Ascending aorta (tissue), 2 donors: ENCODE measurements at places on chromosomes 5 and 9. TPM values are rescaled to one million over a fixed set of nuclear protein-coding genes. Genes with fewer than 3 reads are reported as not detected.

GRCh38 chr5:82405618-82406204 is 127.6 kb upstream of the RPS23 start:
- no peaks in the 10 kb centered on the region for H3K4me1 ChIP-seq
- H3K4me3 ChIP-seq: no peak overlapping the region
- no peaks in the 10 kb centered on the region for H3K27me3 ChIP-seq
- no peak for DNase-seq
- peak overlapping the region; percentile 78 for H3K27ac ChIP-seq
- H3K36me3 ChIP-seq: no peaks in the 10 kb centered on the region

DNA sequence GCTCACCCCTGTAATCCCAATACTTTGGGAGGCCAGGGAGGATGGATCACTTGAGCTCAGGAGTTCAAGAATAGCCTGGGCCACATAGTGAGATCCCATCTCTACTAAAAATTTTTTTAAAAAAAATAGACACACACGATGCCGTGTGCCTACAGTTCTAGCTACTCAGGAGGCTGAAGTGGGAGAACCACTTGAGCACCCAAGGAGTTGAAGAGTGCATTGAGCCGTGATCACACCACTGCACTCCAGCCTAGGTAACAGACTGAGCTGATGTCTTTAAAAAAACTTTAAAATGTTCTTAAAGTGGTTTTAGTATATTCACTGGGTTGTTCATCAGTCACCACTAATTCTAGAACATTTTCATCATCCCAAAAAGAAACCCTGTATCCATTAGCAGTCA is 51.9 kb upstream of the RNF38 start:
- no peaks in the 10 kb centered on the region for H3K4me1 ChIP-seq
- no peak overlapping the region for H3K4me3 ChIP-seq
- H3K27me3 ChIP-seq: no peaks in the 10 kb centered on the region
- H3K27ac ChIP-seq: no peak overlapping the region
- DNase-seq: no peak

GRCh38 chr9:32627394-32627954 is 8.0 kb downstream of the TAF1L start:
- no peak for DNase-seq
- no peaks in the 10 kb centered on the region for H3K27me3 ChIP-seq
- no peak overlapping the region for H3K27ac ChIP-seq
- no peaks in the 10 kb centered on the region for H3K36me3 ChIP-seq
- no peaks in the 10 kb centered on the region for H3K4me1 ChIP-seq
- H3K4me3 ChIP-seq: no peak overlapping the region

DNA sequence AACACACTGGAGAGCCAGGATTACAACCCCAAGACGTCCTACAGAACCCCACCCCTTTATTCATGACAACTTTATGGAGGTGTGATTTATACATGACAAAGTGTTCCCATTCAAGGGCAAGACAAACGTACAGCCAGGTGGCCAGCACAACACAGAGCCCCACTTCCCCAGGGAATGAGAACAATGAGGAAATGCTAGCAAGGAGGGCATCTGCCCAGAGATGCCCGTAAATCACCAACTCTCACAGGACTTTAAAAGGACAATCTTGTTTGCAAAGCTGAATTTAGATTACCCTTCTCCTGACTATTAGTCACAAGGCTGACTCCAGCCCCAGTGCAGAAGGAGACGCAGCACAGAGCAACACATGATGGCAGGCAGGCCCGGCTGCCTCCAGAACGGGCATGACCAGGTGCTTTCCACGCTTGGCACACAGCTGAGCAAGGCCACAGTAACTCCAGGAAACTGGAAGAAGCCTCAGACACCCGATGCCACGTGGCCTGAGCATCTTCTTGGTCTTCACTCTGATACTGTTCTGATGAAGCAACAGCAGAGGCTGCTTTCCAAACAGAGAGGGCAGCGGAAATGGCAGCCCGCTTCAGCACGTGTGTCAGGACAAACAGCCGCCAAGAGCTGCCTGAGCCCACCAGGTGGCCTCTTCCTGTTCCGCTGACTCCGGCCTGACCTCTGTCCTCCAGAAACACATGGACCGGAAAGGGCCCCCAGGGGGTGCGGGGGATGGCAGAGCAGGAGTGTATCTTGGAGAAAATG is 51.4 kb downstream of the ROR2 start:
- no peaks in the 10 kb centered on the region for H3K27me3 ChIP-seq
- H3K4me1 ChIP-seq: no peaks in the 10 kb centered on the region
- DNase-seq: no peak
- no peak overlapping the region for H3K27ac ChIP-seq
- H3K4me3 ChIP-seq: no peak overlapping the region

DNA sequence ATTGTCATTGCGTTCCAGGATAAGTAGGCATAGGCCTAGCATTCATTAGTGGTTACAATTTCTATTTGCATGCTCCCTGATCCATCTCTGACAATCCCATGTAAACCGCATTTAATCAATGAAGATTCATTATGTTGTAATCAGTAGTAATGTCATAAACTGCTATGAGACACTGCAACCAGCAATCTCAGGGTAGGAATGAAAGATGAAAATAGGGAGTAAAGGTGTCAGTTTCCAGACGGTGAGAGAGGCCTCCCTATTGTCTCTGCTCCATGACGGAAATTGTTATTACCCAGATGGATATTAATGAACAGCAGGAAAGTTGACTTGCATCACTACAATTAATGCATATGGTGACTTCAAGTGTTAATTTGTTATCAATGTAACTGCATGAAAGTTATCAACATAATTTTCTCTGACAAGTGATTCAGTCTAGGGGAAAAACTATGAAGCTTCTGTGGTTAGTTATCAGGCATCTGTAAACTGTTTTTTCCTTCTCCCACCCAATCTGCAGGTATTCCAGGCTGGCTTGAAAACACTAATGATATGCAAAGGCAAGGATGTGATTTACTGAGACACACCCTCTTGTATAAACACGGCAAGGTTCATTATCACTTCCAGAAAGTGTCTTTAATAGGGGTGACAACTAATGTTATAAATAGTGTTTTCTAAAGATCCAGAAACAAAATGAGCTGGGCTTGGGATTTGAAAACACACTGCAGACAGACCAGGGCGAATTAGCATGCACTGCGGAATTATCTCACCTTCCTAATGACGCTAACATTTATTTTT is 73.5 kb downstream of the ZNF622 start:
- no peaks in the 10 kb centered on the region for H3K36me3 ChIP-seq
- H3K4me3 ChIP-seq: no peak overlapping the region
- no peaks in the 10 kb centered on the region for H3K4me1 ChIP-seq
- no peak for DNase-seq
- no peaks in the 10 kb centered on the region for H3K27me3 ChIP-seq
- no peak overlapping the region for H3K27ac ChIP-seq

GRCh38 chr5:32740651-32741050 is 29.5 kb downstream of the NPR3 start:
- no peaks in the 10 kb centered on the region for H3K36me3 ChIP-seq
- H3K4me1 ChIP-seq: no peaks in the 10 kb centered on the region
- DNase-seq: no peak

GRCh38 chr9:93127395-93127911 is 6.6 kb downstream of the NINJ1 start:
- no peaks in the 10 kb centered on the region for H3K27me3 ChIP-seq
- peak overlapping the region; percentile 78 for H3K27ac ChIP-seq
- no peak overlapping the region for H3K4me3 ChIP-seq

- no peaks in the 10 kb centered on the region for H3K36me3 ChIP-seq
- H3K27ac ChIP-seq: no peak overlapping the region
- no peaks in the 10 kb centered on the region for H3K27me3 ChIP-seq
- no peak overlapping the region for H3K4me3 ChIP-seq
- no peak for DNase-seq
These were observed 212.0 kb upstream of the KIF2A start for GRCh38 chr5:62093976-62094375.

GRCh38 chr5:114113604-114114003 is 248.3 kb upstream of the KCNN2 start:
- no peak for DNase-seq
- no peak overlapping the region for H3K4me3 ChIP-seq

- H3K27me3 ChIP-seq: no peaks in the 10 kb centered on the region
- no peaks in the 10 kb centered on the region for H3K36me3 ChIP-seq
- peak overlapping the region; percentile 64 for H3K27ac ChIP-seq
- peaks cover 26% of the 10 kb centered on the region for H3K4me1 ChIP-seq
- no peak overlapping the region for H3K4me3 ChIP-seq
These were observed 125.0 kb downstream of the LHFPL2 start for GRCh38 chr5:78523314-78524193.

DNA sequence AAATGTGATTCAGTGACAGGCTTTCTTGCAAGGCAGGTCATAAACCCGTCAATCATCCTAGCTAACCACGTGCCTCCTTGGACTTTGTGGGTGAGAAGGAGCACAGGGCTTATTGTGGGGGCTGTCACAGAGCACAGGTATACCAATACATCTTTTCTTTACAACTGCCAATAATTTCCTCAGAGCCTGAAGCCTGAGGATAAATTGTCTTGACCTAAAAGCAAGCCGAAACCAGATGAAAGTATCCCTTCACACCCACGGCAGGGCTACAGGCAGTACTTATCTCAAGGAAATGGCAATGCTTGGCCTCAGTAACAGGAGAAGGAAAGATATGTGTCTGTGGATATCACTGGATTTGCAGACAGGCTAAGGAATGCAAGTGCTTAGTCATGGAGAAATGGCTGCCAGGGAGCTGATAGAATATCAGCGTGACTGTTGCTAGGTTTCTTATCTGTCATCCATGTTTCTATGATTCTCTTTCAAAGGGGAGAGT is 90.3 kb upstream of the ZNF366 start:
- H3K27me3 ChIP-seq: no peaks in the 10 kb centered on the region
- DNase-seq: no peak
- H3K27ac ChIP-seq: peak overlapping the region; percentile 43
- H3K4me1 ChIP-seq: no peaks in the 10 kb centered on the region
- no peak overlapping the region for H3K4me3 ChIP-seq

DNA sequence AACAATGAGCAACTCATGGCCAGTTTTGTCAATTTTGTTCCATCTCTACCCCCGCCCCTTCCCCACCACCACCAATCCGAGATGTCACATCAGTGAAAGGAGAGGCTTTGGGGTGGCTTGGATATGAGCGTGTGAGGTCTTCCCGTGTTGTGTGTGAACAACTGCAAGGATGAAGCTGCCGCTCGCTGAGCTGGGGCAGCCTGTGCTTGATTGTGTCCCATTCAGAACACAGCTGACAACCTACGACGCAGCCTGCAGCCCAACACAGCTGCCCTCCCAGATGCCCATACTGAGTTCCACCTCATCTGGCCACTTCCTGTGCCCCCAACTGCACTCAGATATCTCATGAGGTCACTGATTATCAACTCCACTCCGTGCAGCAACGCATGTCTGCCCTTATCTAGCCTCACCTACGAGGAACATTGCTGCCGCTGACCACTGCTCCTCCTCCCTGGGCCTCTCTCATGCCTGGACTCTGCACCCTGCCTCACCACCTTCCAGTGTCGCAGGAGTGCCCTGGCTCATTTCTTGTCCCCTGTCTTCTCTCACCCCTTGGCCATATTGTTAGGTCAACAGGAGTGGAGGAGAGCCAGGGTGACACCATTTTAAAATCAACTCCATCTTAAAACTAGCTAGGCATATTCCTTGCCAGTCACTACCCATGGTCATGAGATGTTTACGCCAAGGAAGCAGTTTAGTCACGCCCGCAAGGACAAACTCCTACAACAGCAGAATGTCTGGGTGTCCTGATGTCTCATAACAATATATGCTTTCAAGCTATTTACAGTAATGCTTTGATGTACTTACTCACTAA is 7.3 kb upstream of the IL4 start:
- H3K4me3 ChIP-seq: no peak overlapping the region
- no peaks in the 10 kb centered on the region for H3K36me3 ChIP-seq
- no peak overlapping the region for H3K27ac ChIP-seq
- H3K27me3 ChIP-seq: no peaks in the 10 kb centered on the region
- DNase-seq: no peak

GRCh38 chr5:125338440-125339174 is 592.2 kb upstream of the ZNF608 start:
- H3K4me1 ChIP-seq: no peaks in the 10 kb centered on the region
- no peak for DNase-seq
- H3K27ac ChIP-seq: no peak overlapping the region
- H3K27me3 ChIP-seq: no peaks in the 10 kb centered on the region
- H3K4me3 ChIP-seq: no peak overlapping the region

DNA sequence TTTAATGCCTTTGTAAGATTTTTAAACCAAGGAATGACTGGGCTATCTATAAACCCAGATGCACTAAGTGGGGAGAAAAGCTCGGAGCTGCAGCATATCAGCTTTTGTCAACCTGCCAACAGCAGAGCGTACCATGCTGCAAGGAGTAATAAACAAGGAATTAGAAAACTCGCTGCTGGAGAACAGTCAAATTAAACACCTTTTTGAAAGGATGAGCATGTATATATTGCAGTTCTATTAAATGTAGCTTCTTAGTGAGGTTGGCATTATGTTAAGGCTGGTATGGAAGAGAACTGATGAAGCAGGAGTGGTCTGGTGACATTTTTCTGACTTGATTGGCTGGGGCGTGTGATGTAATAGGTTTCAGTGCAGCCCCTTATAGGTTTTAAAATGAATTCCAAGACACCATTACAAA is 74.7 kb downstream of the PIK3R1 start:
- peak overlapping the region; percentile 90 for H3K27ac ChIP-seq
- no peaks in the 10 kb centered on the region for H3K27me3 ChIP-seq
- peak overlapping the region; percentile 27 for H3K4me3 ChIP-seq
- no peak for DNase-seq

DNA sequence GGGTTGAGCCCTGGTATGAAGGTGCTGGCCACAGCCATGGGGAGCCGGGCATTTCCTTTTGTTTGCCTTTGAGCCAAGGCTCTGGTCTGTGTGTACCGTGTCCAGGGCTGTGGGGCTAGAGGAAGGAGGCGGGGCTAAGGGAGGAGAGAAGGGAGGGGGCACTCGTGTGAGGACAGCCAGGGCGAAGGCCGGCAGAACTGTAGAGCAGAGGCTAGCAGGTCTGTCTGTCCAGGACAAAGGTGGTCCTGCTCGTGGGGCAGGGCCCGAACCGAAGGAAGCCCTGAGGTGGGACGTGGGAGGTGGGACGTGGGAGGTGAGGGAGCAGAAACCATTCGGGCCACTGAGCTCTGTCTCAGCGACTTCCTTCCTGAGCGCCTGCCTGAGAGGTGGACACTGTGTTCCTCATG is 41.3 kb upstream of the TESK1 start:
- H3K27me3 ChIP-seq: no peaks in the 10 kb centered on the region
- DNase-seq: peak; percentile 85
- H3K36me3 ChIP-seq: peaks cover 38% of the 10 kb centered on the region

- no peak overlapping the region for H3K27ac ChIP-seq
- H3K27me3 ChIP-seq: no peaks in the 10 kb centered on the region
- no peak for DNase-seq
- H3K36me3 ChIP-seq: no peaks in the 10 kb centered on the region
- no peaks in the 10 kb centered on the region for H3K4me1 ChIP-seq
These were observed 47.2 kb upstream of the FABP6 start for GRCh38 chr5:160181965-160182622.

LIFR gene
- total RNA-seq: 116 TPM

DDX31 gene
- 20.4 TPM for total RNA-seq

NR2F1-AS1 gene
- 0.85 TPM for total RNA-seq

GPX8 gene
- 27.9 TPM for total RNA-seq

LARP1 gene
- 105 TPM for total RNA-seq

MXD3 gene
- total RNA-seq: 13.5 TPM

KCNT1 gene
- not detected for total RNA-seq
